ENCODE measurements at places on chromosomes 16 and 17.

DNA sequence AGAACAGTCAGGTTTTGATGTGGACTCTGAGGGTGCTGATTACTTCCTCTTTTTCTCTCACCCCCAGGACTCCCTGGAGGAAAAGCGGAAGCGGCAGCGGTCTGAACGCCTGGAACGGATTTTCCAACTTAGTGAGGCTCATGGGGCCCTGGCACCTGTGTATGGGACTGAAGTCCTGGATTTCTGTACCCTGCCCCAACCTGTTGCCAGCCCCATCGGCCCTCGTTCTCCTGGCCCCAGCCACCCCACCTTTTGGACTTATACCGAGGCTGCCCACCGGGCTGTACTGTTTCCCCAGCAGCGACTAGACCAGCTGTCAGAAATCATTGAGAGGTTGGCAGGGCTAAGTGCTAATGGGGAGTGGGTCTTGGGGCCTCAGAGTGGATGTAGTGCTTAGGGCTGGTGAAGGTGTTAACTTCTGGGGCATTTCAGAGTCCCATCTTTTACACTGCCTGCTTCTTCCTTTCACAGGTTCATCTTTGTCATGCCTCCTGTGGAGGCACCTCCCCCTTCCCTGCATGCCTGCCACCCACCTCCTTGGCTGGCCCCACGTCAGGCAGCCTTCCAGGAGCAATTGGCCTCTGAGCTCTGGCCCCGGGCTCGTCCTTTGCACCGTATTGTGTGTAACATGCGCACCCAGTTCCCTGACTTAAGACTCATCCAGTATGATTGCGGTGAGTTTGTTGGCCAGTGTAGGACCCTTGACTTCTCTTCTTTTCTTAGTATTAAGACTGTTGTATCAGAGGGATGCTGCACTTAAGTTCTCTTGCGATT is 19.1 kb upstream of the PHKG2 start:
- DNase-seq: no peak

DNA sequence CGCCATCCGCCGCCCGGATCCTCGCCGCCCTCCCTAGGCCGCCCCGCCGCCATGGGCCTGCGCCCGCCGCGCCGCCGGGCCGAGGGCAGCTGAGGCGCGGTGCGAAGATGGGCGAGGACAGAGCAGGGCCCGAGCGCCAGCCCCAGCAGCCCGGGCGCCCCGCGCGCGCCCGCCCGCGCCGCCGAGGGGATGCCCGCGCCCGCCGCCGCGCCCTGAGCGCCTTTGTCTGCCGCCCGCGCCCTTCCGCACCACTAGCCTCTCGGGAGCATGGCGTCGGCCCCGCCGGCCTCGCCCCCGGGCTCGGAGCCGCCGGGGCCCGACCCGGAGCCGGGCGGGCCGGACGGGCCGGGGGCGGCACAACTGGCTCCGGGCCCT is 278 bp downstream of the RAB11FIP3 start:
- DNase-seq: no peak

DNA sequence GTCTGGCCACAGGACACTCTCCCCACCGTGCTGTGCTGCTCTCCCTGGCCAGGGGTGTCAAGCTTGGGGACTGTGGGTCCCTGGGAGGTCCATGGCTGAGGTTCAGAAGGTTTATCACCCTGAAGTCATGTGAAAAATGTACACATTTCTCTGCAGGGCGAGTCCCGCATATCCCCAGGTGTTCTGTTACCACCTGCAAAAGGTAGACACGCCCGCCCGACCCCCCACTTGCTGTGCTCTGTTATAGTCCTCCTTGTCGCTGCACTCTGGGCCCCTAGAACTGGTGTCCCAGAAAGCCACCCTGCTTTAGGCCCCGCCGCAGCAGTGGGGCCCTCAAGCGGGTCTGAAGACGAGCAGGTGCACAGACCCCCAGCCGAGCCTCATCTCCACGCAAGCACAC is 11.8 kb downstream of the JPT2 start:
- no peak for DNase-seq

DNA sequence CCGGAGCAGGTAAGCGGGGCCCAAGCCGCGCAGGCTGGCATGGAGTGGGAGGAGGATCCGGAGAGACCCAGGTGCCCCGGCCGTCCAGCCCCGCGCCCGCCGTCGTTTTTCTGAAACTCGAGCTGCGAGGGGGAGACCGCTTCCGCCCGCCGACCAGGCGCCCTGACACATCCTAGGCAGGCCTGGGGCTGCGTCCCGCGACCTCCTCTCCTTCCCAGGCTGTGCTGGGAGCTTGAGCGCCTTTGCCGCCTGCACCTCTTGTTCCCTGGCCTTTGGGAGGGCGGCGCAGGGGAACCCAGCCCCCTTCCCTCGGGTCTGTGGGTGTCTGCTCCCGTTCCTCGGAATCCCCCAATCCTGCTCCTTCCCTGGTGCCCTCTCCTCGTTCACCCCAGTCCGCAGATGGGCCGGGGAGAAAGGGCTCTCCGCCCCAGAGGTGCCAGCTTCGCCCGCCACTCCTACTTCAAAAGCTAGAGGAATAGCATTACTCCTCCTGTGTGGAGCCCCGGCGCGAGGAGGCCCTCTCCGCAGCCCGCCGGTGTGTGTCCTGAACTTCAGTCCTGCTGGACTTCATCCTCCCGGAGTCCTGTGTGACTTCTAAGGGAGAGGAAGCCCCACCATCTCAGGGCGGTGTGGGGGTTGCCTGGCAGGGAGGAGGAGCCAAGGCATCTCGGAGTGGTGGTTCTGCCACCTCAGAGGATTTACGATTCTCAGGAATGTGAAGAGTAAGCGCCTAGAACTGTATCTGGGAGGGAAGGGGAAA is 1.0 kb downstream of the NHERF1 start:
- no peak for DNase-seq

DNA sequence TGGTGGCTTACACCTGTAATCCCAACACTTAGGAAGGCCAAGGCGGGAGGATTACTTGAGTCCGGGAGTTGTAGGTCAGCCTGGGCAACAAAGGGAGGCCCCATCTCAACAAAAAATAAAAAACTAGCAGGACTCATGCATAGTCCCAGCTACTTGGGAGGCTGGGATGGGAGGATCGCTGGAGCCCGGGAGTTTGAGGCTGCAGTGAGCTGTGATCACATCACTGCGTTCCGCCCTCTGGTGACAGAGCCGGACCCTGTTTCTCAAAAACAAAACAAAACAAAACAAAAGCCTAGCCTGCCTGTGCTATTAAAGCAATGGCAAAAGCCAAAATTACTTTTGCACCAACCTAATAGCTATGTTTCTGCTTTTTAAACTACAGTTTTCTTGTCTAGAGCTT is 1.5 kb downstream of the FCSK start:
- no peak for DNase-seq

- DNase-seq: no peak
These were observed 227.9 kb downstream of the IRF8 start for GRCh38 chr16:86126891-86127290.

GRCh38 chr16:79765901-79766394 is 165.4 kb upstream of the MAF start:
- no peak for DNase-seq

DNA sequence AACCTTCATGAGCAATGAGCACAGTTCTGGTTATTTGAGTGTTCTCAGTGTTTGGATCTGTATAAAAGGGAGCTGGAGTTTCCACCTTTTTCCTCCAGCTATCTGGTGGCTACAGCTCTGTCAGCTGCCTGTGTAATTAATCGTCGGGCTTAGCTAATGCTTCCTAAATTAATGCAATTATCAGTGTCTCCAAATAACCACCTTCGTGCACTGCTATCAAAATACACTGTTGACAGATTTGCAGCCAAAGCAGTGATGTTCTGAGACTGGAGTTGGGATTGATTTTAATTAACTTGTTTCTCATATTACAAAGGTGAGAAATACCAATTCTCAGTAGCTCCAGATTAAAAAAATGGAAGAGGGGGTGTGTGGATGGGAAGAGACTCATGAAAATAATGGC is 325.8 kb downstream of the CBLN1 start:
- DNase-seq: no peak

DNA sequence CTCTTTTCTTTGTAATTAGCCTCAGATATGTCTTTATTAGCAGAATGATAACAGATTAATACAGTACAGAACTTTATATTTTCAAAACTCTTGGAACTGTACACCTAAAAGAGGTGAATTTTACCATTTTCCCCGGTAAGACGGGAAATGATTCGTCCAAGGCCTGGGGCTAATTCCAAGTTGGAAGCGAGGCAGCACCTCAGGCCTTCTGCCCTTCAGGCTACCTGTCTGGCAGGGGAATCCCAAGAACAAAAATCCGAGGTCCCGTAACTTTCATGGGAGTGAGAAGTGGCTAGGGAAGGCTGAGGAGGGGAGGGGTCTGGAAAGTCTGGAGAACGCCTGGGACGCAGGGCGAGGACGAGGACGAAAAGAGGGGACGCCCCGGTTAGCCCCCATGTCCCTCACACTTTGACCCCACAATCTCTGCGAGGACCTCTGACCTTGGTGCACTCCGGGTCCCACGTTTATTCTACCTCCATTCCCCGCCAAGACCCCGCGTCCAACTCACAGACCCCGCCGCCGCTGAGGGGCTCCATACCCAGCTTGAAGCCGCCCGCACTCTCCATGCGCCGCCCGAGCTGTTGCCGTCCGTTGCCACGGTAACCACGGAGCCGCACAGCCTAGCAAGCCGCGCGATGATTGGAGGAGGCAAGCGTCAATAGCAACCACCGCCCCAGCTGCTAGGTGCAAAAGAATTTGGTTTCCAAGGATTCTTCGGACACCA is at the start of gene HYDIN:
Gene HYDIN, minus strand, starts transcription at position 601 of the 724 bp plus-strand sequence. CDS start 43,827 bp downstream, outside the sequence.
- no peak for DNase-seq

DNA sequence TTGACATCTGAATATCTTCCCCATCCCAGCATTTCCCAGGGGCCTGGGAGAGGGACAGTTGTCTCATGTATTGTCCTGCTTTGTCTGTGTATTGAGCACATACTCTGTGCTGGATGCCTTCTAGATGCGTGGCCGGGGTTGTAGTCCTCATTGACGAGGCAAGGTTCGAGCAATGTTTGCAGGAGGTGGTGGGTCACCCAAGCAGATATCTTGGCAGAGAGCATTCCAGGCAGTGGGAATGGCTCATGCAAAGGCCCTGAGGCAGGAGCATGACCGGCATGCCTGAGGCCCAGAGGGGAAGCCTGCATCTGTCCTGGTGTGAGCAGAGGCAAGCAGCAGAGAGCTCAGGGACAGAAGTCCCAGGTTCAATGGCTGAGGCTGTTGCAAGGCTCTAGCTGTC is 17.5 kb downstream of the KRT33A start:
- no peak for DNase-seq
